ENCODE measurements at places on chromosomes 6 and 20.
A peak's percentile ranks its signal among the peaks of the same experiment; 100 is the strongest.

DNA sequence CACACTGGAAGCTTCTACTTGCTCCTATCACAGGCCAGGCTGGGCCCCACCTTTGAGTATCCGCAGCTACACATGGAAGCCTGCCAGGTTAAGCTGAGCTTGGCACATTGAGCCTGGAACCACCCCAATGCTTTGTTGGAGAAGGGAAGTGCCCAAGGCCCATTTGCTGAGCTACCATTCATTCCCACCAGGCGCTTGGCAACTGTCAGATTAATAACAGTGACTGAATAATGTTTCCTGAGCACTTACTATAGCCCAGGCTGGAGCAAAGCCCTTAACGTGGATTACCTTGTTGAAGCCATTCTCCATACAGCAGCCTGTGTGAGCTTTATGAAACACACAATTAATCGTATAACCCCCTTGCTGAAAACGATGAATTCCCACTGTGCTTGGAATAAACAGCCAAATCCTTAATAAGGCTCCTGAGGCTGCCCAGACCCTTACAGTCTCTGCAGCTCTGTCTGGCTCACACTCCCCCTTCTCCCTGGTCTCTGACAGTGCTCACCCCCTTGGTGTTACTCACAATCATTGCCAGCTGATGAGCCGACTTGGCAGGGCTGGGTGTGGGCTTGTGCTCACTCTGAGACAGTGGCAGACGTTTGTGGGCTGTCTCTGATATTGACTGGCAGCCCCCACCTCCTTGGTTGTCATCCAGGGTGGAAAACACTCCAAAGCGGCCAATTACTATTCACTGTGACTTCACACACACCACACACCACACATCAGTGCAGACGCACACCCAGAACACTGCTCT lies 357.1 kb downstream of the MAFB start:
- no peak for DNase-seq

GRCh38 chr6:24858177-24858653 lies 59.5 kb upstream of the ARMH2 start:
- peak; percentile 61 for DNase-seq

DNA sequence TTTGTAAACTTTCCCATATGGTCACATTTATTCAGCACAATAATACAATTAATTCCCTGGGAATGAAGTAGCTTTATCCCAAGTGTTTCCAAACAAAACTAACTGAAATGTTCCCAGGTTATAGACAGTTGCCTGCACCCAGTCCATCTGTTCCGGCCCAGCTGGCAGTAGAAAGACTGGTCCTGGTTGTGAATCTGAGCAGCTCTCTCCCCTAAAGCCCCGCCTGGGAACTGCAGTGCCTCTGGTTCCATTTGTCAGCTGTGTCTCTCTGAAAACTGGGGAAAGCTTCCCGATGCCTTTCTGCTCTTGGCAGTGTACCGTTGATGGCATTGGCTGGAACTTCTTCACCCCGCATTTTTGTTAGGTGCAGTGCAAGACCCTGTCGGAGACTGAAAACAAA lies 8.7 kb downstream of the MTHFD1L start:
- DNase-seq = no peak

DNA sequence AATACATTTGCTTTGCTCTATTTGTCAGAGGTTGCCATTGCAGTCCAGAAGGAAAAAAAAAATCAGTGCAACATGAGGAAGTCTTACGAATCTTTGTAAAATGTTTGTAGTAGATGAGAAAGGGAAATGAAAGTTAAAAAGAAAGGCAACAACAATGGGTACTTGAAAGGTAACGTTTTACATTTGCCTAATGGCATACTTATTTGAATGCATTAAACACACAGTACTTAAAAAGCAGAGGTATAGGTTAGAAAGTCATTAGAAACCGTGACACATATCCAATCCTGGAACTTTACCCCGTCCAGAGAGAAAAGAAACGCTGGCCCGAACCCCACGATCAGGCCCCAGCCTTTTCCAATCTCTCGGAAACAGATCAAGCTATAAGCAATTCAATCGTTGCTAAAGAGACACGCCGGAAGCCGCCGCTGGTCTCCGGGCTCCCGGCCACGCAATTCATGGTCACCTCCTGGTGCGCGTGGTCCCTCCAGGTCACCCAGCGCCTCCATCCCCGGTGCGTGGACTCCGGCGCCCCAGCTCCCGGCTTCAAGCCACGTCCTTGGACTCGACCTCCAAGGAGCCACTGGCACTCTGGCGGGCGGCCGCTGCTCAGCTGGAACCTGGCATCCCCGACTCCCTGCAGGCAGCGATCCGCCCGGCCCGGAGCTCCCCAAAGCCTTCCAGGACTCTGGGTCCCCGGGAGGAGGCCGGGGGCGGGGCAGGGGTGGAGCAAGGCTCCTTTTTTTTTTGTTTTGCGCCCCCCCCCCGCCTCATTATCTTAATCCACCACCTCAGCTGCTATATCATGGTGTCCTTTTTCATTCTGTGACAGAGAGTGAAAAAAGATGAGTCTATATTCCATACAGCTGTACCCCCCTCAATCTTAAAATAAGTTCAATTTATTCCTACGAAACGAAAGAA lies at the start of gene SLC18B1:
Gene SLC18B1, minus strand, starts transcription at position 687 of the 918 bp plus-strand sequence. Its CDS starts 181 bp downstream, at position 506.
- peak; percentile 65 for DNase-seq

GRCh38 chr6:30836431-30836866 lies 47.9 kb upstream of the DDR1 start:
- no peak for DNase-seq

DNA sequence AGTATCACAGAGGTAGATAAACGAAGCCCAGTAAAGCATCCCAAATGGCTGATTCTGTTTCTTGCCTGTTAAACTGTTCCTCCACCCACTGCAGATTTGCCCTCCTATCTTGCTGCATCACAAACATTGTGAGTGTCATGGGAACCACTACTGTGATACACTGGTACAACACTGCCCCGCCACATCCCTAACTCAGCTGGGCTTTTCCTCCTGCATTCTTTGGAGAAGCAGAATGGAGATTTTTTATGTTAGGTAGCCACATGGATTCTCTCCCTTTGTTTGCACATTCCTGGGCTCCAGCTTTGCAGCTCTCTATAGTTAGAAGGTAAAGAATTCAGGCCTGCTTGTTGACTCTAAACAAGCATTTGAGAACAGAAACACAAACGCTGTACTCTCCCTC lies 234.1 kb downstream of the TMEM242 start:
- no peak for DNase-seq

DNA sequence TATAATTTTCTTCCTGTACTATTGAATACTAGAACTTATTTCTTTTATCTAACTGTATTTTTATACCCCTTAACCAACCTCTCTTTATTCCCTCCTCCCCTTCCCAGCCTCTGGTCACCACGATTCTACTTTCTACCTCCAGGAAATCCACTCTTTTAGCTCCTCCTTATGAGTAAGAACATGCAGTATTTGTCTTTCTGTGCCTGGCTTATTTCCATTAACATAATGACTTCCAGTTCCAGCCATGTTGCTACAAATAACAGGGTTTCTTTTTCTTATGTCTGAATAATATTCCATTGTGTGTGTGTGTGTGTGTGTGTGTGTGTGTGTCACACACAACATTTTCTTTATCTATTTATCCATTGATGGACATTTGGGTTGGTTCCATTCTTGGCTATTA lies 152.3 kb upstream of the OLIG3 start:
- no peak for DNase-seq

- DNase-seq = no peak
Measured at GRCh38 chr20:57395111-57395966, 4.1 kb downstream of the RBM38 start.

DNA sequence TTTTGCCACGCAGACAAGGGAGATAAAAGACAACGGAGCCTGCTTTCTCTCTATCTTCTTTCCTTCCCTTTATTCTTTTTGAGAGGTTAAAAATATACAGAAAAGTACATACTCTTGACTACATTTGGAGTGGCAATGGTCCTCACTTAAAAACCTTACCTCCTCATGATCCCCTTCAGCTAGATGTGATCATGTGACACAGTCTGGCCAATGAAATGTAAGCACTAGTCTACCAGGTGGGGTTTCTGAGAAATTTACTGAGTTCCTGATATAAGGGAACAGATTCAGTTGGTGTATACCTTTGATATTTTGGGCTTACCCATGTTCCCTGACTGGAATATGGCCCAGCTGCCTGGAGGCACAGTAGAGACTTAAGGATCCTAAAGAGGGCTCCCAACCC lies 165.5 kb upstream of the BEND3 start:
- DNase-seq = no peak

GRCh38 chr6:14269436-14269835 lies 151.9 kb downstream of the CD83 start:
- no peak for DNase-seq

- no peak for DNase-seq
Measured at GRCh38 chr20:55977690-55978459, 27.4 kb downstream of the CBLN4 start.

DNA sequence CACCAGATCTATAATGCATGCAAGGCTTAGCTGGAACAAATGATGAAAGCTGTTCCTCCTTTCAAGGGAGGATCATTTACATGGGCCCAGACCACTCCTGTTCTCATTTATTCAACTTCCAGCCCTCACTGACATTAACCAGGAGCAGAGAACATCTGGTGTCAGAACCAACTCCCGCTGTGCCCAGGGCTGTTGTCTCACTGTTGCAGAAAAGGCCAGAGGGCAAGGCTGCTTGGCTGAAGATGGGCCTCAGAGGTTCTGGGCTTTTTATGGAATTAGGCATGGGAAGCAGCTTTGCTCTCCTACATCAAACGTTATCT lies 164.2 kb downstream of the GMPR start:
- DNase-seq = no peak

DNA sequence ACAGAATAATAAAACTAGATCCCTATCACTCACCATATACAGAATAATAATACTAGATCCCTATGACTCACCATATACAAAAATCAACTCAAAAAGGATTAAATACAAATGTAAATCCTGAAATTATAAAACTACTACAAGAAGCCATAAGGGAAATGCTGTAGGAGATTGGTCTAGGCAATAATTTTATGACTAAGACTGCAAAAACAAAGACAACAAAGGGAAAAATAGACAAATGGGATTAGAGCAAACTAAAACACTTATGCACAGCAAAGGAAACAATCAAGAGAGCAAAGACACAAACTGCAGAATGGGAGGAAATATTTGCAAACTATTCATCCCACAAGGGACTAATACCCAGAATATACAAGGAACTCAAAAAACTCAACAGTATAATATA lies 4.1 kb upstream of the RNF217 start:
- no peak for DNase-seq

All from GM06990 (cell line).